ENCODE measurements at places on chromosomes 11 and 22. TPM values are rescaled to one million over a fixed set of nuclear protein-coding genes. Genes with fewer than 3 reads are reported as not detected.

GRAP2 gene
- total RNA-seq: 0.86 TPM

DNA sequence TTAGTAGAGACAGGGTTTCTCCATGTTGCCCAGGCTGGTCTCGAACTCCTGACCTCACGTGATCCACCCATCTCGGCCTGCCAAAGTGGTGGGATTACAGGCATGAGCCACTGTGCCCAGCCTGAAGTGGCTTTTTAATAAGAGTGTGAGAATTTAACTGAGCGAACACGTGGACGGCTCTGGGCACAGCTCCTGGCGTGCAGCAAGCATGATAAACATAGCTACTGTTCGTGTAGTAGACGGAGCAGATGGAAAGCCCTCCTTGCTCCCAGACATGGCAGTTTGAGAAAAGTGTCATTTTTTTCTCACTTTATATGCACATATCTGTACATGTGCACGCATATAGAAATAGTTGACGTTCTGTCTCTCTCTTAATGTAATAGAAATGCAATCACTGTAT is 7.0 kb downstream of the EMID1 start:
- H3K36me3 ChIP-seq: no peaks in the 10 kb centered on the region
- no peaks in the 10 kb centered on the region for H3K27me3 ChIP-seq
- H3K27ac ChIP-seq: no peak overlapping the region
- no peak for DNase-seq
- H3K4me1 ChIP-seq: no peaks in the 10 kb centered on the region

DNA sequence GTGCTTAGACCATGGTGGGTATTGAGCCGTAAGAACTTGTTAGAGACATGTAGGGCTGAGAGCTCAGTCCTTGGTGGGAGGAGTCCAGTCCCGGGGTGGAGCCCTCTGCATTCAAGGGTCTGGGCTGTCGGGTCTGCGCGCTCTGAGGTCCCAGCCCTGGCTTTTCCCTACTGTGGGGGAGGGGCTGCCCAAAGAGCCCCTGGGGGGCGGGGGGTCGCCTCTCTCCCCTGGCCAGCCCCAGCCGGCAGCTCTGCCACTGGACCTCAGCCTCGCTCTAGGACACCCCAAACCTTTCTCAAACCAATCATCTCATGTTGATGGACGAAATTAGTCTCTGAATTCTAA is 1006.4 kb downstream of the BRD1 start:
- no peak overlapping the region for H3K4me3 ChIP-seq
- H3K27me3 ChIP-seq: no peaks in the 10 kb centered on the region
- H3K27ac ChIP-seq: no peak overlapping the region
- H3K36me3 ChIP-seq: no peaks in the 10 kb centered on the region
- DNase-seq: no peak
- no peaks in the 10 kb centered on the region for H3K4me1 ChIP-seq

RFPL1 gene
- total RNA-seq: not detected

GRCh38 chr22:30689622-30690021 is 5.1 kb upstream of the OSBP2 start:
- H3K4me3 ChIP-seq: no peak overlapping the region
- H3K4me1 ChIP-seq: no peaks in the 10 kb centered on the region
- no peak for DNase-seq
- H3K27ac ChIP-seq: no peak overlapping the region
- H3K36me3 ChIP-seq: no peaks in the 10 kb centered on the region

DNA sequence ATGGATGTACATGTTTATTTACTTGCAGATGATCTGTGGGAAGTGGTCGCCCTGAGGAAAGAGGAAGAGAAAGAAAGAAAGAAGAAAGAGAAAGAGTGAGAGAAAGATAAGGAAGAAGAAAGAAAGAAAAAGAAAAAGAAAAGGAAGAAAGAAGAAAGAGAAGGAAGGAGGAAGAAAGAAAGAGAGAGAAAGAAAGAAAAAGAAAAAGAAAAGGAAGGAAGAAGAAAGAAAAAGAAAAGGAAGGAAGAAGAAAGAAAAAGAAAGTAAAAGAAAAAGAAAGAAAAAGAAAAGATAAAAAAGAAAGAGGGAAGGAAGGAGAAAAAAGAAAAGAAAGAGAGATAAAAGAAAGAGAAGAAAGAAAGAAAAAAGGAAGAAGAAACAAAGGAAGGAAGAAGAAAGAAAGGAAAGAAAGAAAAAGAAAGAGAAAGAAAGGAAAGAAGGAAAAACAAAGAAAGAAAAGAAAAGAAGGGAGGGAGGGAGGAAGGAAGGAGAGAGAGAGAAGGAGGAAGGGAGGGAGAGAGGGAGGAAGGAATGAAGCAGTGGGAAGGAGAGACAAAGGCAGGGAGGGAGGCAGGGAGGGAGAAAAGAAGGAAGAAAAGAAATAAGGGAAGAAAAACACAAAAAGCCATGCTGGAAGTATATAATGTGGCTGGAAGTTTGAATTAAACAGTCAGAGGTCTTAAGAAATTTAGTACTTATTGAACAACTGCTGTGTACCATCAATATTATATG is 976.6 kb downstream of the FAM181B start:
- H3K4me3 ChIP-seq: no peak overlapping the region
- no peaks in the 10 kb centered on the region for H3K4me1 ChIP-seq
- H3K27me3 ChIP-seq: no peaks in the 10 kb centered on the region
- DNase-seq: no peak
- no peaks in the 10 kb centered on the region for H3K36me3 ChIP-seq

POU2F3 gene
- total RNA-seq: 0.12 TPM

GRCh38 chr11:134736251-134736947 is 324.4 kb upstream of the B3GAT1 start:
- H3K27me3 ChIP-seq: no peaks in the 10 kb centered on the region
- H3K27ac ChIP-seq: no peak overlapping the region
- H3K4me3 ChIP-seq: no peak overlapping the region
- no peaks in the 10 kb centered on the region for H3K36me3 ChIP-seq
- DNase-seq: no peak

SERPIND1 gene
- total RNA-seq: 0.12 TPM
